Activated naive CD8-positive, alpha-beta T cell treated with anti-CD3 and anti-CD28 coated beads for 36 hours (primary cell): ENCODE measurements at places on chromosomes 7 and 10. TPM values are rescaled to one million over a fixed set of nuclear protein-coding genes. Genes with fewer than 3 reads are reported as not detected.

NDUFB2 gene
- 196 TPM for total RNA-seq

ZNF365 gene
- not detected for total RNA-seq

MOGAT3 gene
- total RNA-seq = not detected

SRGN gene
- total RNA-seq = 264 TPM

CEP55 gene
- 52.0 TPM for total RNA-seq

UFSP1 gene
- 2.3 TPM for total RNA-seq

DNA sequence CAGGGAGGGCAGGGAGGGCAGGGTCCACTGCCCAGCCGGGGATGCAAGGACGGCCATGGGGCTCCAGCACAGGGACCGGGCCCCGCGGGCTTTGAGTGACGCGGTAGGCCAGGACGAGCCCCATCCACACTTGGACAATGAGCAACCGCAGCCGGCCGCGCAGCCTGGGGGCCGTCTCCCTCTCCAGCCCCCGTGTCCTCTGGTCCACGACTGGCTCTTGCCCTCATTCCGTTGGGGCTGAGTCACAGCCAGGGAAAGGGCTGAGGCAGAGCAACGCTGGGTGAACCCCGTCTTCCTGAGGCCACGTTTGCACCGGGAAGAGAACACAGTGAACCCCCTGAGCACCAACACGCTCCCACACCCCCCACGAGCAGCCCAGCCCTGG, 23.7 kb downstream of the SHH start:
- H3K27me3 ChIP-seq = peaks cover 15% of the 10 kb centered on the region
- no peak overlapping the region for H3K27ac ChIP-seq
- peaks cover 6% of the 10 kb centered on the region for H3K36me3 ChIP-seq

DNA sequence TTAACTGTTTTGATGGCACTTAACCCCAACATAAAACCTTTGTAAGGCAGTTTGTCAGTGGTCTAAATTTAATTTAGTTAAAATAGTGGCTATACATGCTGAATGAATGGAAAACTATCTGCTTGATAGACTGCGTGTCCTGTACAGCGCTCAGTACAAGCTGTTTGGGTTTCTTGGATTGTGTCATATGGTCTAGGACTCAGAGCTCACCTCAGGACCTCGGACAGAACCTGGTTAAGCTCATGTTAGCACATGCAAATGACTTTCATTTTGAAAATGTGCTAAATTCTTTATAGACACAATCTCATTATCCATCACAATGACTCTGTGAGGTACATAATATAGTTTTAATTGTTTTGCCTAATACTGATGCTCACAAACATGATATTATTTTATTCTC, 55.7 kb upstream of the RELN start:
- H3K27me3 ChIP-seq = peaks cover 3% of the 10 kb centered on the region
- H3K4me3 ChIP-seq = no peak overlapping the region
- DNase-seq = no peak
- H3K27ac ChIP-seq = no peak overlapping the region

DNA sequence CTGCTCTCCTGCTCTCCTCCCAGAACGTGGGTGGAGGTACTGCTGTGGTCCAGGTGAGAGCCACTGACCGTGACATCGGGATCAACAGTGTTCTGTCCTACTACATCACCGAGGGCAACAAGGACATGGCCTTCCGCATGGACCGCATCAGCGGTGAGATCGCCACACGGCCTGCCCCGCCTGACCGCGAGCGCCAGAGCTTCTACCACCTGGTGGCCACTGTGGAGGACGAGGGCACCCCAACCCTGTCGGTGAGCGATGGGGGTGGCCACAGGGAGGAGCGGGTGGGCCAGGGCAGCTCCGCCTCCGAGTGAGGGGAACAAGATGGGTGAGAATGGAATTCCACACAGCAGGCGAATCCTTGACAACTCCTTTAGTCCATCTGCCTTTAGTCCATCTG, 22.1 kb upstream of the C10orf105 start:
- H3K4me1 ChIP-seq = peaks cover 90% of the 10 kb centered on the region
- peak overlapping the region; percentile 86 for H3K27ac ChIP-seq
- no peak for DNase-seq
- H3K27me3 ChIP-seq = no peaks in the 10 kb centered on the region

DNA sequence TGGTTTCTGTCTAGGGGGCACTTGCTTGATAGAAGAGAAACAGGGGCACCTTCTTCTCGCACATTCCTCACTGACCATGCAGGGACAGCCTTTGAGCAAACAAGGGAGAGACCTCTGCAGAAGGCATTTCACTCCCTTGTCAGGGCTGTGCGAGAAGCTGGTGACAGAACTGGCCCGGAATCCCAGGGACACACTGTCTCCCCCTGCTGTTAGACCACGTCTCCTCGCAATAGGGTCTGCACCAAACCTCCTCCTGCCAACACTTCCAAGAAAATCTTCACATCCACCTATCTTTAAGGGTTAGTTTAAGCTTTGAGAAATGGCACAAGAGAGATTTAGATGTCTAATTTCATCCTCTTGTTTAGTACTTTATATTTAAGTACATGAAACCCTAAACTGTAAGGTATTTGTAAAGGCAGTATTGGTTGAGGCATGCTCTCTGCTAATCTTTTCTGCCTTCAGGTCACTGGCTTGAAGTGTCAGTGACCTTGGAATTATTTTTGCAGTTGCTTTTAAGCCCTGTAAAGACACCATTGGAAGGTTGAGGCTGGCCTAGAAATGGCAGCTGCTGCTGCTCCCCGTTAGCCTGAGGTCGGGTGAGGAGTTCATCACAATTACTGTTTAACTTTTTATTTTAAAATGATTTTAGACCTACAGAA, 37.0 kb downstream of the RBM20 start:
- no peak overlapping the region for H3K27ac ChIP-seq
- H3K36me3 ChIP-seq = no peaks in the 10 kb centered on the region
- peak; percentile 29 for DNase-seq

DNA sequence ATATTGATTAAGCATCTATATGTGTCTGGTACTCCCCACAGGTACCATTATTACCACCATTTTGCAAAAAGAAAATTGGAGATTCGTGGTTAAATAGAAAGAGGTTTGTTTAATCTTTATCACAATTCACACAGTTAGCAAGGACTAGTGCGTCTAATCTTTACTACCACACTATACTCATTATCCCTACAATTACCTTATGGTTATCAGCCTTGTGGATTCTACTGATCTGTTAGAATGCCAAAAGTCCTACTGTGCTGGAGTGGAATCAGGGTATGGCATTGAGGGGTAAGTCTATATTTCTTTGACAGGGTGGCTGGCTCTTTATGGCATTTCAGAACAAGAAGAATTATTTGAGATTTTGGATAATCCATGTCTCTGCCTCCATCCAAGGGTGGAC, 156.1 kb downstream of the RNLS start:
- no peaks in the 10 kb centered on the region for H3K27me3 ChIP-seq
- H3K4me1 ChIP-seq = no peaks in the 10 kb centered on the region
- H3K27ac ChIP-seq = no peak overlapping the region
- no peak overlapping the region for H3K4me3 ChIP-seq
- no peaks in the 10 kb centered on the region for H3K36me3 ChIP-seq

DNA sequence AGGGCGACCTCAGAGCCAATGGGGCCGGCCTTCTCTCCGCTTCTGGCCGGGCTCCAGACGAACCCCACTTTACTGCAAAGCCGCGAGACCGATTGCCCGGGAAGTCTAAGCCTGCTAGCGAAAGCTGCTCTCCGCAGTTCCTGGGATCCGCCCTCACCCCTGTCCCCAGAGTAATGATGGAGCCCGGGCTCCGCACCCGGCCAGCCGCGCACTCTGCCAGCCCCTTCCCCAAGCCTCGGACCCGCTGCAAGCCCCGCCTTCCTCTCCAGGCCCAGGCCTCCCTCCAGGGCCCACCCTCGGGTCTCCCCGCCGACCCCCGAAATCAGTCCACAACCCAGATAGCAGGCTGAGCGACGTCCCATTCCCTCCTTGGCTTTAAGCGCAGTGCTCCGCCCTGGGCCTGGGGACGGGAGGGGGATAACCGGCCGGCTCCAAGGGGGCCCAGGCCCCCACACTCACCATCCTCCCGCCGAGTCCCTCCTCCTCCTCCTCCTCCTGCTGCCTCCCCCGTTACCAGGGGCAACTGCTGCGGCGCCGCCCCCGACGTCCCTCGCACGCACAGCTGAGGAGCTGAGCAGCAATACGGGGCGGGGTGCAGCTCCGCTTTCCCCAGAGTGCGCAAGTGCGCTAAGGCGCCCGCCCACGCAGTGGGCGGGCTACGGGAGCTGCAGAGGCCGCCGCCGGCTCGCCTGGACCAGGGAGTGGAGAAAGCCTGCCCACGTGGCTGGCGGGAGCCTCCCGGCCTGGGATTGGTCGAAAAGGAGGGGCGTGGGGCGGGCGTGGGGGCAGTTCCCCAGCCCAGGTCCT, at the start of gene ARL3:
ARL3 (minus strand) TSS at position 584 of the 807 bp plus-strand sequence; CDS start at position 462, 122 bp downstream.
- peak within 1 kb of the TSS; percentile 88 for H3K27ac ChIP-seq
- peak within 1 kb of the TSS; percentile 90 for H3K4me3 ChIP-seq
- DNase-seq = peak; percentile 98
- no peaks in the 10 kb centered on the region for H3K27me3 ChIP-seq

- H3K4me3 ChIP-seq = no peak overlapping the region
- no peak for DNase-seq
- H3K27me3 ChIP-seq = no peaks in the 10 kb centered on the region
- peaks cover 25% of the 10 kb centered on the region for H3K36me3 ChIP-seq
- no peak overlapping the region for H3K27ac ChIP-seq
- peaks cover 64% of the 10 kb centered on the region for H3K4me1 ChIP-seq
Observed at GRCh38 chr7:129911790-129912189, 41.0 kb downstream of the UBE2H start.

DNA sequence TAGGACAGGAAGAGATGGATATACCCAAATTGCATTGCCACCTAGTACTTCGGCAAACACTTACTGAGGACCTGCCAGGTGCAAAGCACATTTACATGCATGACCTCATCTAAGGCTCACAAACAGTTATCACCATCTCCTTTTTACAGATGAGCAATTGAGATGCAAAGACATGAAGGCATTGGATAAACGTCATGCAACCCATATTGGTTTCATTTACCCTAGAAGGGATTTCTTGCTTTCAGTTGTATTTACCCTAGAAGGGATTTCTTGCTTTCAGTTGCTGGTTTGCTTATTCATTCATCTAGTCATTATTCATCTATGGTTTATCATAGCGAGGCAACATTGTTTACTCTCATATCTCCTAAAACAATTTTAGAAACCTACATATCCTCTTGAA, 52.2 kb downstream of the STEAP1B start:
- peaks cover 24% of the 10 kb centered on the region for H3K27me3 ChIP-seq
- H3K27ac ChIP-seq = no peak overlapping the region
- H3K36me3 ChIP-seq = no peaks in the 10 kb centered on the region
- DNase-seq = no peak

GRCh38 chr10:57094083-57094482, 733.0 kb upstream of the ZWINT start:
- no peak overlapping the region for H3K27ac ChIP-seq
- H3K4me1 ChIP-seq = no peaks in the 10 kb centered on the region
- DNase-seq = no peak
- H3K4me3 ChIP-seq = no peak overlapping the region
- H3K27me3 ChIP-seq = no peaks in the 10 kb centered on the region
- no peaks in the 10 kb centered on the region for H3K36me3 ChIP-seq

GRCh38 chr10:51001587-51001986, 72.7 kb upstream of the PRKG1 start:
- no peak overlapping the region for H3K27ac ChIP-seq
- H3K36me3 ChIP-seq = no peaks in the 10 kb centered on the region
- H3K4me1 ChIP-seq = no peaks in the 10 kb centered on the region
- H3K27me3 ChIP-seq = peaks cover 7% of the 10 kb centered on the region
- no peak for DNase-seq

DNA sequence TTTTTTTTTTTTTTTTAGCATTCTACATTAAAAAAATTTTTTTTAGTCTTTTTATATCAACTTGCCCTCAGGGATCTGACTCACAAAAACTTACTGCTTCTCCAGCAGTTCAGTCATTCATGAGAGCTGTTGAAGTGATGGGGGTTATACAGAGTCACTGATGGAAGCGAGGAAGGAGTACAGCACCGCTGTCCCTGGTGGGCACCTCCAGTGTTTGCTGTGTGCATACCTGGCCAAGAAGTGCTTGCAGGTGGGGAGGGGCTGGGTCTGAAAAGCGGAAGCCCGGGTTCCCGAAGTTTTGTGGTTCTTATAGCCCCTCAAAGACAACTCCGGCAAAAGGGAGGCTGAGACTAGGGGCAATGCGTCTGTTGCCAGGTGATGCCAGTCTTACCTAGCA, 46.2 kb downstream of the MINDY4 start:
- no peak overlapping the region for H3K4me3 ChIP-seq
- DNase-seq = no peak
- no peaks in the 10 kb centered on the region for H3K27me3 ChIP-seq
- H3K27ac ChIP-seq = no peak overlapping the region

DNA sequence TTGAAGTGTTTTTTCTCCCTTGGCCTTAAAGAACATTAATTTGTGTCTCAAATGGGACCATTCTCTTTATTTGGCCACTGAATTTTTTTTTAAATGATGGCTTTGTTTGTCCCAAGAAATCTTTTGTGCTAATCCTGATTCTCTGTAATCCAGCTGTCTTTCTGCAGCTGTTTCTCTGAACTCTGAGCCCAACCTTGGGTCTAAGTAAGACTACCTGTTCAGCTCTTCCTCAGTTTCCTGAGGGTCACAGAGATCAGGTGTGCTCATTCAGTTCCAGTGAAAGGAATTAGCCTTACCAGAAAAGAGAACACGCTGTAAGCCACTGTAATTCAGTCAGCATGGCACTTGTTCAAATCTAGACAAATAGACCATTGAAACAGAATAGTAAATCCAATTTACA, 94.2 kb downstream of the ANKIB1 start:
- peaks cover 16% of the 10 kb centered on the region for H3K36me3 ChIP-seq
- H3K4me1 ChIP-seq = no peaks in the 10 kb centered on the region
- H3K27me3 ChIP-seq = no peaks in the 10 kb centered on the region
- DNase-seq = no peak
- no peak overlapping the region for H3K27ac ChIP-seq
- H3K4me3 ChIP-seq = no peak overlapping the region
